ENCODE measurements at places on chromosomes 5 and 9.

DNA sequence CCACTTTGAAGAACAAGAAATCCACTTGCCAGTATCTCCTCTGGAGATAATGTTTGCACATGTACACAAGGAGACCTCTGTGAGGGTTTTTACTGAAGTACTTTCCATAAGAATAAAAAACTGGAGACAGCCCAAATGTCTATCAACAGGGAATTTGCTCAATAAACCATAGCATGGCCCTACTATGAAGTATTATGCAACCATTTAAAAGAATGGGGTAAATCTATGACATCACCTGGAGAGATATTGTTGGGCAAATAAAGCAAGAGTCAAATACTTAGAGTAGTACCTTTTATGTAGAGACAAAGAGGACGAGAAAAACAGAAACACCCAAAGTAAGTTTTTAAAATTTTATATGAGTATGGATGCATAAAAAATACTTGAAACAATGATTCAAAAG is 23.9 kb upstream of the MVB12B start:
- no peak for DNase-seq

DNA sequence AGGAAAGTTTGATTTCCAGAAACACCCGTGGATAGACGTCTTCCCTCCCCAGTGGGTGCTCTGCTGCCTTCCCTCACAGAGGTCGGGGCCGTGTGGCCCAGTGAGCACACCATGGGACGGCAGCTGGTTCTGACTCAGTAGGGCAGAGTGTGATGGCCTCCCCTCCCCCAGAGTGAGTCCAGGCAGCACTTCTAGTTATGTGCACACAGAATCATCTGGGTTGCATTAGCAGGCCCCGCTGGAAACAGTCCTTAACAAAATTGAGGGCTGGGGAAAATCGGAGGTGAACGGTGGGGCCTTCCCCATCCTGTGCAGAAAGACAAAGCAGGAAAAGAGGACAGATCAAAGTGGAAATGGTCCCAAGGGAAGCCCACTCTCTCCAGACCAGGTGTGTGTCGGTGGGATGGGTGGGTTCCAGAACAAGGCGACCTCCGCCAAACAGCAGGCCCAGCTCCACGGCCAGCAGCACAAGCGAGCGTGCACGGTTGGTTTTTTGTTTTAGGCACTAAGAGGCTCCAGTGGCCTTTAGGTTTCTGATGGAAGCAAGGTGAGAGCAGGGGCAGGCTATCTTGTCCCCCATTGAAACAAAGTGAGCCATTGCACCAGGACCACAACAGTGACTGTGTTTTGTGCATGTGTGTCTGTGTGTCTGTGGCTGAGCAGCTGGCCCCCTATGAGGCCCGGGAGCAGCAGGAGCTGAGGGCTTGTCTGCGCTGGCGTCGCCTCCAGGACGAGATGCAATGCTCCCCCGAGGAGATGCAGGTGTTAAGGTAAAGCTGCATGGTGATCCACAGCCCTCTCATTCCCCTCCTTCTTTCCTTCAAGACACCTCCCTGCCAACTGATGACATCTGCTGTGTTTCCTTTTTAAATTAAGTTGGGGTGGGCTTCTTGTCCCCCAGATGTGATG is 201.5 kb downstream of the AOPEP start:
- no peak for DNase-seq

DNA sequence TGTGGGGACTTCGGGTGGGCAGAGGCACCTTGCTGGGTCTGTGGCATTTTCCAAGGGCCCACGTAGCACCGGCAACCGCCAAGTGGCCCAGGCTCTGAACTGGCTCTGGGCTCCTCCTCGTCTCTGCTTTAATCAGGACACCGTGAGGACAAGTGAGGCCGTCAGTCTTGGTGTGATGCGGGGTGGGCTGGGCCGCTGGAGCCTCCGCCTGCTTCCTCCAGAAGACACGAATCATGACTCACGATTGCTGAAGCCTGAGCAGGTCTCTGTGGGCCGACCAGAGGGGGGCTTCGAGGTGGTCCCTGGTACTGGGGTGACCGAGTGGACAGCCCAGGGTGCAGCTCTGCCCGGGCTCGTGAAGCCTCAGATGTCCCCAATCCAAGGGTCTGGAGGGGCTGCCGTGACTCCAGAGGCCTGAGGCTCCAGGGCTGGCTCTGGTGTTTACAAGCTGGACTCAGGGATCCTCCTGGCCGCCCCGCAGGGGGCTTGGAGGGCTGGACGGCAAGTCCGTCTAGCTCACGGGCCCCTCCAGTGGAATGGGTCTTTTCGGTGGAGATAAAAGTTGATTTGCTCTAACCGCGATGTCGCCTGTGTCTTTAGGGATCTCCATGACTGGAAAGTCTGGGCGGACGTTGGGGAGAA is 5.8 kb downstream of the DPP7 start:
- DNase-seq: no peak

DNA sequence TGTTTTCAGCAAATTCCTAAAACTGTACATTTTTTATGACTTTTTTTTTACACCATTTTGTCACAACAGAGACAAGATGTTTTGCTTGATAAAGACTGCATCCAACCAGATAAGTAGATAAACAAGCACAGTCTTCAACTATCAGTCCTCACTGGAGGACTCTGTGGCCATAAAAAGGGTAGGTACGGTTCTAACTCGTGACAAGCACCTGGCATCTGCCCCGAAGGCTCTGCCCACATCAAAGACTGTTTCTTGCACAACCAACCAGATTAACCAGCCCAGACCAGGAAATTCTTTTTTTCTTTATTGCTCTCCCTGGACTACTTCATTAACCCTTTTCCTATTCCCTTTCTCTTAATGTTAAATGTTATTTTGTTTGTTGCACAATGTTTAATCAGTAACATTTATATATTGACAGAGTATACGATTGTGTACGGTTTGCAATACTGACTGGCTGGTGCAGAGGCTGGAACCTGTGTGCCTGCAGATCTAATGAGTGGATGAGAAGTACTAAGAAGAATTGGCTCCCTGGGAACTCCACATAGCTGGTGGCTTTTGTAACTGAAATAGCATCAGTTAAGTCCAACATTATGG is 74.1 kb downstream of the SERINC5 start:
- no peak for DNase-seq

GRCh38 chr9:78406146-78406545 is 109.2 kb downstream of the PSAT1 start:
- no peak for DNase-seq

GRCh38 chr9:2023042-2023441 is 7.9 kb downstream of the SMARCA2 start:
- DNase-seq: no peak

DNA sequence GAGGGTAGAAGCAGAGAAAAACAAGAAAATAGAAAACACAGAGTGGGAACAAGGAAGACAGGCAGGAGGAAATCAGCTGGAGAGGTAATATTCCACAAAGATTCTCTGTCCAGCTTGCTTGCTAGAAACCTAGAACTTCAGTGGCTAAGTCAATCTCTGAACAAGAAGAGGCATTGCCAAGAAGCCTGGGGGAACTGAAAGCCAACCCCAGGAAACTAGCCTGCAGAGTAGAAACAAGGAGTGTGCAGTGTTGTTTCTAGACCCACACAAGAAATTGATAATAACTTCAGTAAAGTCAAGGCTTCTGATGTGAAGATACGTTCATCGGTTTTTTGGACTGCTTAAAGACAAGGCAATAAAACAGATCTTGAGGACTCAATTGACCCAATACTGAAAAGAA is 234.5 kb upstream of the MAP3K1 start:
- no peak for DNase-seq

- no peak for DNase-seq
Measured at GRCh38 chr5:206927-207536, 10.9 kb downstream of the CCDC127 start.

GRCh38 chr9:123174079-123174478 is 94.3 kb downstream of the STRBP start:
- no peak for DNase-seq

GRCh38 chr9:34884747-34885189 is 73.3 kb upstream of the PHF24 start:
- no peak for DNase-seq

- no peak for DNase-seq
Measured at GRCh38 chr5:91687430-91687829, 304.3 kb upstream of the ARRDC3 start.

- no peak for DNase-seq
Measured at GRCh38 chr5:179124273-179124852, 64.2 kb downstream of the ZNF354C start.

DNA sequence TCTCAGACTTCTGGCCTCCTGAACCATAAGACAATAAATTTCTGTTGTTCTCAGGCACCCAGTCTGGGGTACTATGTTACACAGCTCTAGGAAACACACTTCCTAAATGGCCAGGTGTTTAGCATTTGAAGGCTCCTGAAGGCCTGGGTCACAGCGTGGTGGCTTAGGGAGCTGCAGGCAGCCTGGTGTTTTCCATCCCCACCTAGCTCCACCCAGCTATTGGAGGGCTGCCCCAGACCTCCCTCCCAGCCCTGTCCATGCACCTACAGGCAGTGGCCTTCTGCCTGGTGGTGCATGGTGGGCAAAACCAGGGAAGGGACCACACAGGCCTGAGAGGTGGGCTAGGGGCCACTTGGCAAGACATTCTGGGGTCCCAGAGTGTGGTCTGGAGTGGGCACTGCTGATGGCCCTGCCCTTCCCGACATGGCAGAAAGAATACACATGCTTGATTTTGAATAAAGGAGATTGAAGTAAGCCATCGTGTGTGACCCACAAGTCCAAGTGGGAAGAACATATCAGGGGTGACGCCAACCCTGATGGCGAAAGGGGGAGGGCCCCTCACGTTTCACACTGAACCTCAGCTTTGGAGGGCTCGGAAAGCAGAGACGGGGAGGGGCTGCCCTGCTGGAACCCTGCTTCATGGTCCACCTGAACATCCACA is 1.3 kb upstream of the SUSD3 start:
- DNase-seq: no peak

- no peak for DNase-seq
Measured at GRCh38 chr5:132313366-132313765, 19.2 kb downstream of the SLC22A4 start.

- no peak for DNase-seq
Measured at GRCh38 chr5:119078071-119078846, 7.4 kb downstream of the DMXL1 start.

- DNase-seq: no peak
Measured at GRCh38 chr9:102796244-102796643, 198.9 kb upstream of the CYLC2 start.

- no peak for DNase-seq
Measured at GRCh38 chr5:108687595-108688200, 60.0 kb upstream of the FER start.

GRCh38 chr5:75510836-75511434 is 494 bp downstream of the CERT1 start:
- no peak for DNase-seq

DNA sequence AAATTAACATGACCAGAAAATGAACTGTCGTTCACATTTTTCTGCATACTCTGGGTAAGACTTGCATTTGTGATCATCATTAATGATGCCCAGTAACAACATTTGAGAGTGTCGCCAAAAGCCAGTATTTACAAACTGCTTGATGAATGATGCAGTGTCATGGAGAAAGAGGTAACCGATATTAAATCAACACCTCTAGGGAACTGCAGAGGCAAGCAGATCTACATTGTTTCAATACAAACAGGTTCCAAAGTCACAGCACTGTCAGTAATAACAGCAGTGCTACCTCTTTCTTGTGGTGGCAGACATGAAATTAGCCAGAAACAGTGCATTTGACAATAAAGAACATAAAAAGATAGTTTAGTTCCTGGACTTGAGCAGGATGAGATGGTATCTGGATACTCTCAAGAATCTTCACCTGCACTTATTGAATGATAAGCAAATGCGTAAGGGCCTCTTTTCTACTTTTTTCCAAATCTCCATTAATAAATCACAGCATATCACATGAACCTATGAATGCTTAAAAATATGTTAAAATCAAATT is 456.6 kb downstream of the ARHGEF28 start:
- no peak for DNase-seq

GRCh38 chr5:851076-851475 is 290 bp upstream of the ZDHHC11 start:
- DNase-seq: no peak

- peak; percentile 7 for DNase-seq
Measured at GRCh38 chr9:71285191-71285656, 163.8 kb upstream of the TRPM3 start.

DNA sequence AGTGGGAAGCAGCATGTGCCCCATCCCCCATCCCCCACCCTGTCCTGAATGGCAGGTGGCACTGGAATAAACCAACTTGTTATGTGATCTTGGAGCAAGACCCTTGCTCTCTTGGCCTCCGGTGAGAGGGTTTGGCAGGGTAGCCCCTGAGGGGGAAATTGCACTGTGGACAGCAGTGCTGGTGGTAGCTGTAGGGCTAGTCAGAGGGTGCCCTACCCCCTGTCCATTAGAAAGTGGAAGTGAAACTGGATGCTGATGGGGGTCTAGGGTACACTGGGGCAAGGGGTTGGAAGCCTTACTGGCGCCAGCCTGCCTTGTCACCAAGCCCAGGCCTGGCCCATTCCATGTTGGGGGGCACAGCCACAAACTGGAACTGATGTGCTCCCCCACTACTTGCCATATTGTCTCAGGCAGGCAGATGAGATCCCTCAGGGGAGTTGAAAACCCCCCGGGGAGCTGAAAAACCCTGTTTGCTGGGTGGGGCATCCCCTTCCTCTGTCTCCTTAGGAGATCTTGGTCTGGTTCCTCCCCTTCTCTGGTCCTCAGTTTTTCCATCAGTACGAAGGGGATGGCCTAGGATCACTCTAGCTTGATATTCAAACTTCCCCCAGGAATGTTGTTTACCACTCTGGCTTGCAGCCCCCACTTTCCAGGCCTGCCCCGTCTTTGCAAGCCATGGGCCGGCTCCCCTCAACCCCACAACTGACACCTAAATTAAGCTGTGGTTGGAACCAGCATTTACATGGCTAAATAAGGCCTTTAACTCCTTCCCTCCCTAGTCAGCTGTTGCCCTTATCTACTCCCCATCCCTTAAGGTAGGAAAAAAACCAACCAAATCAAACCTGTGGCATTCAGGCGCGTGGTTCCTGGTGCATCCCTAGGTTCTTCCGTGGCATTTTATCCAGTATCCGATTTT is 14.4 kb upstream of the SYNPO start:
- DNase-seq: no peak

GRCh38 chr9:133533857-133534256 is 647 bp upstream of the ADAMTSL2 start:
- DNase-seq: no peak

DNA sequence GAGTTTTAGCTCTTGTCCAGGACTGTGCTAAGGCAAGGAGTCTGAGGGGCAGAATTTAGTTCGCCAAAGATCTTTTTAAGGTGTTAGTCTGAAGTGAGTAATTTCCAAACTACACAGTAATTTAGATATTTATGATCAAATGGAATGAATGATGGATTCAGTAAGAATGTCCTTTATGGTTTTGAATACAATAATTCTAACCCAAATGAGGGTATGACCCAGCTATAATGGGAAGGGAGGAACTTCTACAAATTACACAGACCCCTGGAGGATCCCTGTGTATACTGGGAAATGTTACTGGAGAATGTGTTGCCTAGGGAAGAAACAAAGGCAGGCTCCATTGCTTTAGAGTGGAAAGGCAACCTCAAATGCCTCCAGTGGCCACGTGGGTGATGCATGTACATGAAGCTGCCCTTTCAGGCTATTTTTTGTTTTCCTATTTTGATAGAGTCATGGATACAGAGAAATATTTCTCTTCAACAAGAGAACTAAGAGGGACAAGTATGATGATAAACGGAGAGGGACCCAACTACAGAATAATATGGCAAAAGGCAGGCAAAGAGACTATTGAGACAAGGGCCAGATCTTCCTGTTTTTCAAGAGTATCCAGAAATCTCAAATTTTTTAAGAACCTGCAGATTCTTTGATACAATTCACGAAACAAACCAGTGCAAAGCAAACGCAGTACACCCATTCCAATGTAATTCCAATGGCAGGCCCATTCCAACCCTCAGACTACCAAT is 25.4 kb downstream of the SLC1A3 start:
- no peak for DNase-seq

GRCh38 chr9:117149996-117150395 is 264.9 kb downstream of the ASTN2 start:
- no peak for DNase-seq

Data from pulmonary artery endothelial cell (primary cell).